ENCODE measurements at places on chromosomes 6 and 20. TPM values are rescaled to one million over a fixed set of nuclear protein-coding genes. Genes with fewer than 3 reads are reported as not detected.

Gene TAGAP
- total RNA-seq, result 6.2 TPM

DNA sequence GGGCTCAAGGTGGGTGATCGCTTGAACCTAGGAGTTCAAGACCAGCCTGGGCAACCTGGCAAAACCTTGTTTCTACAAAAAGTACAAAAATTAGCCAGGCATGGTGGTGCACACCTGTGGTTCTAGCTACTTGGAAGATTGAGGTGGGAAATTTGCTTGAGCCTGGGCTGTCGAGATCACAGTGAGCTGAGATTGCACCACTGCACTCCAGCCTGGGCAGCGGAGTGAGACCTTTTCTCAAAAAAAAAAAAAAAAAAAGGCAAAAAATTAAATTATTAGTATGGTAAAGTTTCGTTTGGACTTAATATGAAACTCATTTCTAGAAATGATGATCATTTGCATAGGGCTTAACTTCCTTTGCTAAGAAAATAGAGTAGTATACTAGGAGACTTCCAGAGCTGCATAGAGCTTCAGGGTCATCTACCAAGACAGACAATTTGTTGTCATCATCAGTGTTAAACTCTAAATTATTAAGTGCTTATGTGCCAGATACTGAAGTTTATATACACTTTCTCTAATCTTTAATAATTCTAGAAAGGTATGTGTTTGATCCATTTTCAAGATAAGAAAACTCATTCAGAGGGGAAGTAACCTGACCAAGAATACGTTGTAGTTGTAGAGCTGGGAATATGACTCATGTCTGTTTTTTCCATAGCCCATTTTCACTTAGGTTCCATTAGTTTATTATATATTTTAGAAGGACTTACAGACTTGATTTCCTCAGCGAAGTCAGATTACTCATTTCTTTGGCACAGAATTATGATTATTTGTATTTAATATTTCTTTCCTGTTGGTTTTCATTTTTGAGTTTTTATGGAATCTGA, 84.5 kb downstream of the SLC16A10 start:
- no peaks in the 10 kb centered on the region for H3K36me3 ChIP-seq
- H3K27me3 ChIP-seq, result no peaks in the 10 kb centered on the region
- H3K4me1 ChIP-seq, result no peaks in the 10 kb centered on the region
- no peak overlapping the region for H3K27ac ChIP-seq
- no peak for DNase-seq

GRCh38 chr20:47062226-47062890, 167.7 kb downstream of the EYA2 start:
- H3K36me3 ChIP-seq, result no peaks in the 10 kb centered on the region
- H3K27me3 ChIP-seq, result no peaks in the 10 kb centered on the region
- DNase-seq, result no peak
- H3K27ac ChIP-seq, result no peak overlapping the region
- no peak overlapping the region for H3K4me3 ChIP-seq
- no peaks in the 10 kb centered on the region for H3K4me1 ChIP-seq

Gene PTCRA
- total RNA-seq, result not detected

Gene CCN5
- 652 TPM for total RNA-seq

- H3K4me1 ChIP-seq, result no peaks in the 10 kb centered on the region
- H3K27ac ChIP-seq, result no peak within 1 kb of the TSS
- no peak for DNase-seq
- no peaks in the 10 kb centered on the region for H3K27me3 ChIP-seq
These were observed at the start of gene POPDC3 for GRCh38 chr6:105179244-105180065. TSS of gene POPDC3 (minus strand) at chr6:105180014. CDS start at chr6:105161909, 18,105 bp downstream.

- no peaks in the 10 kb centered on the region for H3K36me3 ChIP-seq
- no peak overlapping the region for H3K27ac ChIP-seq
- DNase-seq, result no peak
- no peaks in the 10 kb centered on the region for H3K27me3 ChIP-seq
These were observed 55.7 kb upstream of the HS3ST5 start for GRCh38 chr6:114398481-114398880.

DNA sequence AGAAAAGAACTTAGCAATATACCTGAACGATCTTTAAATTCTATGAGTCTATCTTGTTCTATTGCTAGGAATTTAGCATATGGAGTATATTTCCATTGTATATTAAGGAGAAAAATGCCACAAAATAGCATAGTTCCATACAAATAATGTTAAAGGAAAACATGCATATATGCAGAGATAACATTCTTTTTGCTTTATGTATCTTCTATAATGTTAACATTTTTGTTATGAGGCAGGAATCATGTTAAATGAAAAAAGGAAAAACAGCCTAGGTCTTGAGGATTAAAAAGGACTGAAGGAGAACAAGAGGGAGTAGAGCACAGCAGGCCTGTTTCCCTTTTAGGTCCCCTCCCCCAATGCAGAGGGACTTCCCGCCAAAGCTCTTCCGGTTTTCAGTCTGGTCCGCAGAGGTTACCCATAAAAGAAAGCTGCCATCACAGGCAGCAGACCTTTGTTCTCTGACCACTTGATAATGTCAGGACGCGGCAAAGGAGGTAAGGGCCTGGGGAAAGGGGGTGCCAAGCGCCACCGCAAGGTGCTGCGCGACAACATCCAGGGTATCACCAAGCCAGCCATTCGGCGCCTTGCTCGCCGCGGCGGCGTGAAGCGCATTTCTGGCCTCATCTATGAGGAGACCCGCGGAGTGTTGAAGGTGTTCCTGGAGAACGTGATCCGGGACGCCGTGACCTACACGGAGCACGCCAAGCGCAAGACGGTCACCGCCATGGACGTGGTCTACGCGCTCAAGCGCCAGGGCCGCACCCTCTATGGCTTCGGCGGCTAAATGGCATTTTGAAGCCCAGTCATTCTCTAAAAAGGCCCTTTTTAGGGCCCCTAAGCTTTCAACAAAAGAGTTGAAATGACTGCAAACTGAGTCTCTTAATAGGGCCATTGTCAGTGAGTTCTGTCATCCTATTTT, 108.4 kb upstream of the PRSS16 start:
- H3K4me3 ChIP-seq, result peak overlapping the region; percentile 78
- H3K27me3 ChIP-seq, result no peaks in the 10 kb centered on the region
- H3K4me1 ChIP-seq, result peaks cover 16% of the 10 kb centered on the region
- no peaks in the 10 kb centered on the region for H3K36me3 ChIP-seq
- no peak for DNase-seq

GRCh38 chr20:63568170-63568981, 5.7 kb downstream of the HELZ2 start:
- H3K4me3 ChIP-seq, result peak overlapping the region; percentile 30
- no peaks in the 10 kb centered on the region for H3K27me3 ChIP-seq
- H3K4me1 ChIP-seq, result peaks cover 8% of the 10 kb centered on the region
- H3K36me3 ChIP-seq, result peaks cover 5% of the 10 kb centered on the region
- no peak for DNase-seq
- H3K27ac ChIP-seq, result no peak overlapping the region

- no peak overlapping the region for H3K27ac ChIP-seq
- H3K27me3 ChIP-seq, result no peaks in the 10 kb centered on the region
- no peak overlapping the region for H3K4me3 ChIP-seq
- peaks cover 43% of the 10 kb centered on the region for H3K36me3 ChIP-seq
- DNase-seq, result no peak
These were observed 62.5 kb downstream of the TRPC4AP start for GRCh38 chr20:35030136-35030535.

Gene MUCL3
- not detected for total RNA-seq

- no peaks in the 10 kb centered on the region for H3K27me3 ChIP-seq
- H3K36me3 ChIP-seq, result no peaks in the 10 kb centered on the region
- no peaks in the 10 kb centered on the region for H3K4me1 ChIP-seq
- H3K27ac ChIP-seq, result no peak overlapping the region
These were observed 10.1 kb upstream of the FKBP5 start for GRCh38 chr6:35698858-35699257.

Gene SIRPA
- 62.9 TPM for total RNA-seq

Gene DOK5
- 21.7 TPM for total RNA-seq

Gene RAB32
- total RNA-seq, result 42.4 TPM

DNA sequence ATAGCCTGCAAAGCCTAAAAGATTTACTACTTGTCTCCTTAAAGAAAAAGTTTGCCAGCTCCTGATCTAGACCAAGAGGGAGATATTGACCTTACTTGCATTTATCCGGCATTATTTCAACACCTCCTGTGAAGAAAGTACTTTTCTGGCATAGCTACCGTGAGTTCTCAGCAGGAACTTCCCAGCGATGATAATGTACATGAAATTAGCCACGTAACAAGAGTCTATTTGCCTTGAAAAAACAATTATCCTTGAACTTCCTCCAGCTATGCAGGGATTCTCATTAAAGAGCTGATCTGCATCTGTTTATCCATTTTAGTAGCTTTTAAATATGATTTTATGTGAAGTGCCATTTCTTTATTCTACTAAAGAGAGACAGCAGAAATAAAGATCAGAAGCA, 41.7 kb downstream of the ALDH5A1 start:
- H3K27me3 ChIP-seq, result no peaks in the 10 kb centered on the region
- DNase-seq, result no peak
- H3K36me3 ChIP-seq, result peaks cover 18% of the 10 kb centered on the region
- no peaks in the 10 kb centered on the region for H3K4me1 ChIP-seq
- no peak overlapping the region for H3K4me3 ChIP-seq

DNA sequence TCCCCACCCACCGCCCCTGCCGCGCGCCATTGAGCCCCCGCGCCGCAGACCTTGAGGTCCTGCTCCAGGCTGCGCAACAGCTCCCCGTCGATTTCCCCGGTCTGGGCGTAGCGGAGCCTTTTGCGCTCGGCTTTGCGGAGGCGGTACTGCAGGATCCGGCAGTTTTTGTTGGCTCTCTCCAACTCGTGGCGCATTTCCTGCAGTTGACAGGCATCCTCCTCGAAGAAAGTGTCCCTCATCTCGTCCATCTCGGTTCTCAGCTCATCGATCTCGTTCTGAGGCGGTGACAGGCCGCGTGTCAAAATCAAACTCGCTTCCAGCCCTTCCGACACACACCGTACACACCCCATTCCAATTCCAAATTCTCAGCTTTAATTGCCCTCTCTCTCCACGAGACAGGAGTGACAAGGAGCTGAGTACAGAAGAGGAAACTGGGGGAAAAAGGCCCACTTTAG, 4.3 kb downstream of the MTCL3 start:
- H3K27ac ChIP-seq, result no peak overlapping the region
- peak overlapping the region; percentile 82 for H3K4me3 ChIP-seq
- peaks cover 29% of the 10 kb centered on the region for H3K4me1 ChIP-seq
- no peak for DNase-seq
- no peaks in the 10 kb centered on the region for H3K36me3 ChIP-seq

DNA sequence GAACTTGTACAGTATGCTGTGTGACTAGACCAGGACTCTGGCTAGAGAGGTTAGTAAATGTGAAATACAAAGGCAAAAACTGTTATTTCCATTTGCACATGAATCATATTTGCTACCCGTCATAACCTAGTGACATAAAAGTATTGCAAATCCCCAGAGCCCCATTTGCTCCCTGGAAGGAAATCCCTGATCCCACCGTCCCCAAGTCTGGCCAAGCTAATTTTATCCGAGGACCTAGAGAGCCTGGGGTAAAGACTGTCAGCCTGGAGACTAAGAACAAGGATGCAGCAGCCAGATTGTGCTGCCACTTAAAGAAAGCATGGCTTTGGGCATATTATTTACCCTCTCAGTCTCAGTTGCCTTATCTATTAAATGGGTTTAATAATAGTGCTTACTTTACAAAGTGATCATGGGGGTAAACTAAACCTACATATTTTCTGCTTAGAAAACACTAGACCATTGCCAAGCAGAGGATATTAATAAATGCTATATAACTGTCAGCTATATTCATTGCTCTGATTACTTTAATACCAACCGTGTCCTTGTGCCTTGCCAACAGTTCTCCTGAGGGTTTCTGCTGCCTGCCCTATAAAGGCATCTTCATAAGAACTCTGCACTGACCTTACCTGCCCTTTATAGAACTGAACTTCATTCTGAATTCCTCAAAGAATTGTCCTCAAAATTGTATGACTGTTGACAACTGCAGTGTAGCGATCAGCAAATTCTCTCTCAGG, 16.9 kb upstream of the TNFAIP3 start:
- DNase-seq, result no peak
- H3K4me3 ChIP-seq, result no peak overlapping the region
- peaks cover 16% of the 10 kb centered on the region for H3K4me1 ChIP-seq
- H3K27ac ChIP-seq, result no peak overlapping the region

Gene DACT2
- 0.41 TPM for total RNA-seq

DNA sequence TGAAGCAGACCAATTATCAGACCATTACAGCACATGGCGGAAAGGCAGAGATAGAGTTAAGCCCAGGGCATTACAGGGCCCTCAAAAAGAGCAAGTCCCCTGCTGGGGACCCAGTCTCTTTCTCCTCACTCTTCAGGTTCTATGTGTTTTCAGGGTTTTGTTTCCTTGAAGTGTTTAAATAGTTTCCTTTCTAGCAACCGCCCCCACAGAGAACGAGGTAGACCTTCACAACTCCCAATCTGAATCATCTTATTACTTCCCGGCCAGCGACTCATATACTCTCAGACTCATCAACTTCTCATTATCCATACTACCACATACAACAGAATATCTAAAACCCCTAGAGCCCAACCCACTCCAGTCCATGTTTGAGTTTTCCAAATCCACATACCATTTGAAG, 526.6 kb upstream of the ARID1B start:
- no peaks in the 10 kb centered on the region for H3K4me1 ChIP-seq
- H3K36me3 ChIP-seq, result no peaks in the 10 kb centered on the region
- no peak for DNase-seq
- no peak overlapping the region for H3K4me3 ChIP-seq
- H3K27me3 ChIP-seq, result no peaks in the 10 kb centered on the region

Gene VGLL2
- total RNA-seq, result not detected

GRCh38 chr20:1346315-1346969, 17.5 kb upstream of the SDCBP2 start:
- no peaks in the 10 kb centered on the region for H3K36me3 ChIP-seq
- H3K27ac ChIP-seq, result no peak overlapping the region
- no peaks in the 10 kb centered on the region for H3K4me1 ChIP-seq
- H3K27me3 ChIP-seq, result no peaks in the 10 kb centered on the region

GRCh38 chr6:110322874-110323242, 35.3 kb downstream of the METTL24 start:
- no peak overlapping the region for H3K27ac ChIP-seq
- no peak overlapping the region for H3K4me3 ChIP-seq
- no peak for DNase-seq
- peaks cover 17% of the 10 kb centered on the region for H3K4me1 ChIP-seq
- H3K36me3 ChIP-seq, result no peaks in the 10 kb centered on the region

Gene MGME1
- 7.4 TPM for total RNA-seq

DNA sequence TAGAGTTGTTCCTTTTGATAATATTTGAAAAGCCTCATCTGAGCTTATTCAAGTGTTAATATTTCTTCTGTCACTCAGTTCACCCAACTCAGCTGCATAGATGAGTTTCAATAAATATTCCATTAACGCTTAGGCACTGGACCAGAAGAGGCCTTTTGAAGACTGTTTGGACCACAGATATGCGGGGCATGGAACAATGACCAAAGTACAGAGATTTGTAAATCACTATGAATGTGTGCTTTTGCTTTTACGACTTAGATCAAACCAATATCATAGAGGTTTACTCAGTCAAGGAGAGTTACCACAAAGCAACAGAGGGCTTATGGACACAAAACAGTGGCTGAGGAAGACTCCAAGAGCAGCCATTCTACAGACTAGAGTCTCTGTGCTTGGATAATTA, 99.9 kb downstream of the RTN4IP1 start:
- H3K4me1 ChIP-seq, result no peaks in the 10 kb centered on the region
- H3K36me3 ChIP-seq, result no peaks in the 10 kb centered on the region
- DNase-seq, result no peak
- no peak overlapping the region for H3K27ac ChIP-seq
- no peaks in the 10 kb centered on the region for H3K27me3 ChIP-seq

Gene STMND1
- total RNA-seq, result not detected
